ENCODE measurements at places on chromosomes 16 and 17. TPM values are rescaled to one million over a fixed set of nuclear protein-coding genes. Genes with fewer than 3 reads are reported as not detected.

CCL5 gene
- total RNA-seq: 63.3 TPM

CCDC40 gene
- 1.3 TPM for total RNA-seq

PPL gene
- total RNA-seq: 0.09 TPM

CTRL gene
- total RNA-seq: 5.0 TPM

PPP1R27 gene
- total RNA-seq: not detected

APOH gene
- total RNA-seq: not detected

SULT1A2 gene
- total RNA-seq: 0.25 TPM

CD300LG gene
- not detected for total RNA-seq

CTRB1 gene
- not detected for total RNA-seq
